ENCODE measurements at places on chromosomes 3 and 15.

GRCh38 chr15:99090011-99090699, 14.7 kb upstream of the SYNM start:
- no peaks in the 10 kb centered on the region for H3K4me1 ChIP-seq
- no peak for DNase-seq
- no peaks in the 10 kb centered on the region for H3K27me3 ChIP-seq
- H3K4me3 ChIP-seq, result no peak overlapping the region
- no peaks in the 10 kb centered on the region for H3K36me3 ChIP-seq

DNA sequence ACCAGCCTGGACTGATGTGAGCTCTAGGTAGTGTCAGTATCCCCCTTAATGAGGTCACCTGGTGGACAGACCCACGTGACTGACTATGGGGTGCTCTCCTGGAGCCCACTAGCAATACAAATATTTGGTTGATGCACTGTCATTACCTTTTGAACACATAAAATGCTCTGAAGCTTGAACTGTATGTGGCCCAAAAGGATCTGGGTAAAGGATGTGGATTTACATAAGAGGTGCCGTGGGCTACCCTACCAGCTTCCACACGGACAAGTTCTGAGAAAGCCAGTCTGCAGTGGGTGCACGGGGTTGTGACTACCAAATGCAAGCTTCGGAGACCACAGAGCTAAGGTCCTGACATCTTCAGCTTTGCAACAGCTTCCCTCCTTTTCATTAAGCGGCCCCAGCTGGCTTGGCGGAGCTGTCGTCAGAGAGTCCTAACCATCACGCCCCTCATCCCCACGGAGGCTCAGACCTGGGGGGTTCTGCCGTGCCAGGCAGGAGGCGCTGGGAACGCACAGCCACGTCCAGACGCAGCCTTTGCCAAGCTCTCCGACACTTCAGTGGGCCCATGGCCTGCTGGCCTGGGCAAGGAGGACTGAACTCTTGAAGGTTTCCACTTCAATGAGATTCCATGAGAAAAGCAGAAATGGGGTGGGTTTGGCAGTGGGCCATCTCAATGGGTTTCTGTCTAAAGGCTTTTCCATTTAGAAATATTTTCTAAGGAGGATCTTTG, 228.3 kb downstream of the ADAMTS17 start:
- no peak overlapping the region for H3K27ac ChIP-seq
- no peak overlapping the region for H3K4me3 ChIP-seq
- H3K27me3 ChIP-seq, result no peaks in the 10 kb centered on the region
- H3K36me3 ChIP-seq, result no peaks in the 10 kb centered on the region

DNA sequence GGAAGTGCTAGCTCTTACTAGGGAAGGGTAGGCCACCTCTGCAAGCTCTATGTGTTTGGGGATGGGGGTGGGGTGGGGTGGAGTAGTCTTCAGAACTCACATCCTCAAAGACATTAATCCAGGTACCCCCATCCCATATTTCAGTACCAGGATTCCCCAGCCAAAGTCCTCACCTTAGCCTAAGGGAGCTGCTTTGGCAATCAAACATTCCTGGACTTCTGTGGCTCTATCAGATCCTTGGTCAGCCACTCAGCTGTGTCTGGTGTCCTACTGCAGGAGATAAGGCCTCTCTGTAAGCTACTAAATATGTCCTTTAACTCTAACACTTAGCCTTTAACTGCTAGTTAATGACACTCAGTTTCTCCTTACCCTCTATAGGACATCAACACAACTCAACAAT, 26.9 kb downstream of the FAM240A start:
- H3K27ac ChIP-seq, result no peak overlapping the region
- H3K4me1 ChIP-seq, result no peaks in the 10 kb centered on the region
- no peak for DNase-seq
- no peak overlapping the region for H3K4me3 ChIP-seq
- no peaks in the 10 kb centered on the region for H3K36me3 ChIP-seq
- H3K27me3 ChIP-seq, result no peaks in the 10 kb centered on the region

DNA sequence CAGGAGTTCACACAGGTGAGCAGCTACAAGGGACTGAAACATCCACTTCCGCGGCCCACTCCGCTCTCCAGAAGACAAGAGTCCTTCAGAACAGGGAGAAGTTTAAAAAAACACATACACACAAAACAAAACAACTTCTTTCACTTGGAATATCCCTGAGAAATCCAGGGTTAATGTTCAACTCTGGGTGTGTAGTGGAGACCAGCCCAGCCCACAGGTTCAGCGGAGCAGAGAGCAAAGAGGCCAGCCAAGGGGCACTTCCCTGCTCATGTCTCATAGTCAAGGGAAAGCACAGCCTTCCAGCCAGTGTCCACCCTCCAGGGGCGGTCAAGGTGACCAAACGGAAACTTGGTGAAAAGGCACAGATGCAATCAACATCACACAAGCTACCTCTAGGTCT, 41.6 kb downstream of the WNT5A start:
- H3K4me3 ChIP-seq, result no peak overlapping the region
- no peaks in the 10 kb centered on the region for H3K36me3 ChIP-seq
- H3K27ac ChIP-seq, result no peak overlapping the region
- no peak for DNase-seq

DNA sequence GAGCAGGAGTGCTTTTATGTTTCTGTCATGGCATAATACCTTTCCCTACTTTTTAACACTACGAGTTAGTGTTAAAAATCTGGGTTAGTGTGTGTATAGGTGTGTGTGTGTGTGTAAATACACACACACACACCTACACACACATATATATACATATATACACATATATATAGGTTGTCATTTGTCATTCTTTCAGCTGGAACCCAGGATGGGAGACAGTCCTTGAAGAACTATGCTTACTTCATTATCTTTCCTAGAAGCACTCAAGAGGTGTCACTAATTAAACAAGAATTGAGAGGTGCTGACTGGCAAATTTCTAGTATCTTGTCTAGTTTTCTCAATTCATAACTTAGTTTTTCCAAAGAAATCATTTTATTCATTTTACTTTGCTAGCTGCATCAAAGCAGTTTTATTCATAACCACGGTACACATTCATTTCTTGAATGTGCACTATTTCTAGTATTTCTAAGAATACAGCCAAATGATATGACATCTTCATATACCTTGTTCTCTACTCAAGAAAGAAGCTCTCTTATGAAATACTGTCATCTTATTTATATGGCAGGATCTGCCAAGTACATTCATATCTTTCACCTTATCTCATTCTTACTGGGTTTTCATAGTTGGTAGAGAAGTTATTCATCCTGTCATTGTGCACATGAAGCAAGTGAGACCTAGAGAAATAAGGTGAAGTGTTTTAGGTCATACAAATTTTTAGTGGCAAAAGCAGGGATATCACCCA, 46.6 kb downstream of the ISL2 start:
- no peaks in the 10 kb centered on the region for H3K36me3 ChIP-seq
- no peaks in the 10 kb centered on the region for H3K27me3 ChIP-seq
- no peak for DNase-seq
- no peak overlapping the region for H3K27ac ChIP-seq
- H3K4me3 ChIP-seq, result no peak overlapping the region

- DNase-seq, result no peak
- no peaks in the 10 kb centered on the region for H3K27me3 ChIP-seq
- H3K36me3 ChIP-seq, result no peaks in the 10 kb centered on the region
- no peak overlapping the region for H3K27ac ChIP-seq
- no peaks in the 10 kb centered on the region for H3K4me1 ChIP-seq
Measured at GRCh38 chr15:34665498-34666116, 82.2 kb upstream of the GOLGA8B start.

- H3K4me1 ChIP-seq, result no peaks in the 10 kb centered on the region
- DNase-seq, result no peak
- no peaks in the 10 kb centered on the region for H3K27me3 ChIP-seq
- no peak overlapping the region for H3K4me3 ChIP-seq
- no peaks in the 10 kb centered on the region for H3K36me3 ChIP-seq
- no peak overlapping the region for H3K27ac ChIP-seq
Measured at GRCh38 chr3:89000886-89001285, 106.5 kb upstream of the EPHA3 start.

- H3K36me3 ChIP-seq, result no peaks in the 10 kb centered on the region
- H3K27ac ChIP-seq, result no peak overlapping the region
- no peak for DNase-seq
- no peaks in the 10 kb centered on the region for H3K4me1 ChIP-seq
Measured at GRCh38 chr3:17795711-17796110, 53.3 kb upstream of the TBC1D5 start.

DNA sequence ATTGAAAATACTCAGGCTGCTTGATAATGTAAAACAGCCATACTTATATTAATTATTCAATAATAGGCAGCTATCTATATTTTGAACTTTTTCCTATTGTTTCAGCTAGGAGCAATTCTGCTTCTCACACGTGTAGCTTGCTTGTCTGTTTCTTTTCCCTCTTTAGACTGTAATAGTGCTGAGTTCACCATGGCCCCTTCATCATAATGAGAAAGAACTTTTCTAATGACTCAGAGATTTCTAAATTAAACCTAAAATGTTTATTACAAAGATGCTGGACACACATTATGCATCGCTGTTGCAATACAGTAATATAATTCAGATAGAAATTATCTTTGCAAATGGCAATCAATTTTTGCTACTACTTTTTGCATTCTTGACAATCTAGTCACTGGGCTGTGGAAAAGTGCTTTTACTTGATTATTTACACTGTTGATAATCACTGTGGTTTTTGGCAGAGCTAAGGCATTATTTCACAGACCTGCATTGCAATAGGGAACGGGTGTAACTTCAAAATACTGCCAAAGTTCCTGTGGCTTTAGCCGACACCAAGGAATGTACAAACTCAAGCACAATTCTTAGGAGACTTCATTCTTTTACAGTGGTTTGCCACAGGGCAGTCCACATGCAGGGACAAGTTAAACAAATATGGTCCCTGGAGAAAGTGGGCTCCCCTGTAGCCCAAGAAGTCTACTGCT, 281.0 kb upstream of the TBL1XR1 start:
- H3K36me3 ChIP-seq, result no peaks in the 10 kb centered on the region
- no peak overlapping the region for H3K4me3 ChIP-seq
- H3K27ac ChIP-seq, result peak overlapping the region; percentile 22
- H3K27me3 ChIP-seq, result no peaks in the 10 kb centered on the region
- peaks cover 18% of the 10 kb centered on the region for H3K4me1 ChIP-seq

DNA sequence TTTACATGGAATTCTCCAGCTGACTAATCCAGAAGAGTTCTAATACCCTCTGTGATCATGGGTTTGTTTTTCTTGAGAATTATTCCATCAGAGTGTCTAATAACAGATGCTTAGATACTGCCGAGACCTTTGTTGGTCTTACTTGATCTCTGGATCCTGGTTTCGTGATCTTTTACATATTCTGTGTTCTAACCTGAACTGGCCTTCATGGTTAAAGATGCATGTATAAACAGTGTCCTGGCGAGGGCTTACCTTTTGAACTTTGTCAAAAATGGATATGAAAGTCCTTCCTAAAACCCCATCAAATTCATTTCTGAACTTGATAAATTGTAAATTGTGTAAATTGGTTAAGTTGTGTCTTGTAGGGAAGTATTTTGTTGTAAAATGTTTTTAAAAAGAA, 24.8 kb downstream of the UBE2Q2 start:
- DNase-seq, result no peak
- H3K36me3 ChIP-seq, result no peaks in the 10 kb centered on the region
- no peaks in the 10 kb centered on the region for H3K27me3 ChIP-seq

DNA sequence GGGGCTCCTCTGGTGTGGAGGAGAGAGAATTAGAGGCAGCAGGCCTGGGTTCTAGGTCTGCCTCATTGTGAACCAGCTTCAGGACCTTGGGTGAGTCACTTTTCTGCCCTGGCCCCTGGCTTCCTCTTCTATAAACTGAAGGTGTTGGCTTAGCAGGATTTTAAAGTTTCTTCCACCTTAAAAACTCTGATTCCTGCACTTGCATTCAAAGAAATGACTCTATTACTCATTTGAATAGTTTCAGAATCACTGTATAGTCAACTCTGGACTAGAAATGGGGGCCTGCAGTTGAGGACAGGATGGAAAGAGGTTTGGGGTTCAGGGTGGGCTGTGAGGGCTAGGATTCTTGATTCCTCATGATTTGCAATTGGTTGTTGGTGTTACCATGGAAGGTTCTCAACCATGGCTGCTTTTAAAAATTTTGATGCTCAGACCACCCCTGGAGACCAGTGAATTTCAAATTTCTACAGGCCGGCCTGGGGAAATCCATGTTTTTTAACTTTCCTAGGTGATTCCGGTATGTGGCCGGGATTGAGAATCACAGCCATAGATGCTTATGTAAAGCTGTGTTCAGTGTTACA, 19.9 kb downstream of the SMAD3 start:
- no peak overlapping the region for H3K4me3 ChIP-seq
- peaks cover 60% of the 10 kb centered on the region for H3K4me1 ChIP-seq
- H3K27ac ChIP-seq, result no peak overlapping the region
- DNase-seq, result no peak

DNA sequence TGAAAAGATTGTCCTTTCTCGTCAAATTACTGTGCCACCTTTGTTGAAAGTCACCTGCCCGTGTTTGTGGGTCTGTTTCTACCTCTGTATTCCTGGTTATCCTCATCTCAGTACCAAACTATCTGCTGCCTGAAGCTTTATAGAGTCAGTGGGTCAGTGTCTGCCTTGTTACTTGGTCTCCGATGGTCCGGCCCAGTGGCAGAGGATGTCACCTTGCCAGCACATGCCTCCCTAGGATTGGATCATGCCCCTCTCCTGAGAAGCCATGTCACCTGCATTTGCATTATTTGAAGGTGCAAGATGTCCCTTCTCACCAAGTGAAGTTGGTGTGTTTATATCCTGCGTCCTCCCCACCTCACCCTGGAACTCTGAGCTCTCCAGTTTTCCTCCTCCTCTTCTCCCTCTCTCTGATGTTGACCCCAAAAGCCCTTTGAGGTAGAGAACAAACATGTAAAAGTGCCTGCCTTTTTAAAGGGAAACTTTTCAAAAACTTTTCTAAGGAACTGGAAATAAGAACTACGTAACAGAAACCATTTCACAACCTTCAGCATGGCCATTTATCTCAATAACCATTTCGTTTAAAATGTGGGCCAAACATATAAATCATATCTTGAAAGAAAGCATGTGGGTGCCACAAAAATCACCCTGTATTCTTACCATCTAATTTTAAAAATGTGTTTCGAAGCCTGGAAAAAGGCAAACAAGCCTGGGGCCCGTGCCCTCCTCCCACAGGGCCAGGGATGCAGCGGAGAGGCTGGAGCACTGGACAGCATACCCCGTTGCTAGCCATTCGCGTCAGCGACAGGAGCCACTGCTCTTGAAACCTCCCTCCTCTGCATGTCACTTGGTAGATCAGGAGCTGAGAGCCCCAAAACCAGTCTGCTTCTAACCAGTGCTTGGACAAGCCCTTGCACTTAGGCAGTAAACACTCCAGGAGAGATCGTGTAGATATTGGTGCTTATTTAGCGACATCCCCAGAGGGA, 102.1 kb downstream of the VGLL4 start:
- no peak overlapping the region for H3K4me3 ChIP-seq
- DNase-seq, result no peak

All from pancreas (tissue), 10 donors.